Anterior cingulate cortex (tissue), 58 donors: ENCODE measurements at places on chromosomes 1 and 21.

DNA sequence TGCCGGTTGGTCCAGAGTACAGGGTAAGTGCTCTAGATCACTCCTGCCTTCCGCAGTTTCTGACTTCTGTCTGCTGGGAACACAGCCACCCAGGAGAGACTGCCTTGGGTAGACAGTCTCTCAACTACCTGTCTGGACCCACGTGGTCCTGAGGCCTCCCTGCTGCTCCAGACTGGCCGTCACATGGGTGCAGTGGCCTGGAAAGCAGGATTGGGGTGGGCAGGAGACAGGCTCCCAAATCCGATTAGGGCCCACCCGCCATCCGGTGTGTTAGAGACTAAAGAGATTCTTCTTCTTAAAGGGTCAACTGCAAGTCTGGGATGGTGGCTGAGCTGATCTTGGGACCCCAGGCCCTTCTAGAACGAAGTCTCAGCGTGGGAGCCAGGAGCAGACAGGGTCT lies 105.5 kb downstream of the EBNA1BP2 start:
- no peak for DNase-seq

- DNase-seq, result no peak
Observed at GRCh38 chr1:7322283-7322785, 448.8 kb upstream of the VAMP3 start.

- DNase-seq, result no peak
Observed at GRCh38 chr1:114725230-114725629, 8.7 kb upstream of the NRAS start.

DNA sequence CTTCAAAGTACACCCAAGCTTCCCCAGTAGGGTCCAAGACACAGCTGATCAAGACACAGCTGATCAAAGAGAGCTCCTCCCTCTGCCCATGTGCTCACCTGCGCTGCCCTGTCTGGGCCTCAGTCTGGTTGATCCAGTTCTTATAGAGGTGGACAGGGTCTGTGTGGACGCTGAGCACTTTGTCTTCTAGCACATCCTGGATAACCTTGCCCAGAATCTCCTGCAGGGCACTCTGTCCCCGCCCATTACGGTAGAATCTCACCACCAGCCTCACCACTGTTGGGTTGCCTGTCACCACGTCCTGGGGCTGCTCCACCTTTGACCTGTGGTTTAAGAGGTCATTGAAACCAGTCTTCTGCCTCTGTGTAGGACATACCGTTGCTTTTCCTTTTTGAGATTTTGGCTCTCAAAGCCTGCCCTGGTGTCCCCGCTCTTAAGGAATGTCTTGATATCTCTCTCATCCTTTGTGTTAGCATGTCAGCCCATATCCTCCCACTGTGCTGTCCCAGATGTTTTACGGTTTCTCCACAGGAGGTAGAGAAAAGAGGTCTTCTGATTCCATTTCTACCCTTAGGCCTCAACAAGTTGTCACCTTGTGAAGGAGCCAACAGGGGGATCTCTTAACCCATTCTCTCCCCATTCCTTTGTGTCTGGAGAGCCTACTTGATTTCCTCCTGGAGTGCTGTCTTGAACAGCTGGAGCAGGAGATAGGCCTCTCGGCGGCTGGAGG lies 33.5 kb downstream of the IQGAP3 start:
- no peak for DNase-seq

DNA sequence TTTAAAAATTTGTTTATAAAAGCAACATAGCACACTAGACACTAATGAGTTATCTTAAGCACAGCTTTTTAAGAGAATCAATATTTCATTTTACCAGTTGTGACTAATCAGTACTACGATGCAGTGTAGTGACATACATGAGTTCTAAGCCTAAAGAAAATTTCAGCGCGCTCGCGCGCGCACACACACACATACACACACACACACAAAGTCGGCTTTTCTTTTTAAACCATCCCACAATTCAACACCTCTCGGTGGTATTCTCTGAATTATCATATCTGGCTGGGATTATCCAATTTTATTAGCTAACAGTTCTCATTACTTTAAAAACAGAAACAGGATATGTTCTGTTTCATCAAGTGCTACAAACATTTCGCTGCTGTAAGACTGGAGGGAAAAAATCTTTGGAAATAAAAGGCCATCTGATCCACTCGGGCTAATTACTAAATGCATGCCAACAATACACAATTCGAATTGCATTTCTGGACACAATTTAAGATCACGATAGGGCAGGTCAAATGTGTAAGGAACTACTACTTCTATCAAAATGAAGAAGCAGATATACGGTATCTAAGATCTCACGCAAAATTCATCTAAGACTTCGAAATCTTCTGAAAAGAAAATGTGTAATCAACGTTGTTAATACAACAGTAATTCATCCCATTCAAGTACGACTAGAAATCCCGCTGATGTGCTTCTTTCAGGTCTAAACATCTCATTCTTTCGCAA lies 1.2 kb downstream of the TUT4 start:
- DNase-seq, result no peak

GRCh38 chr1:108878678-108879077 lies 1.9 kb downstream of the GPSM2 start:
- no peak for DNase-seq

- peak; percentile 18 for DNase-seq
Observed at GRCh38 chr1:231162297-231162969, 575 bp downstream of the TRIM67 start.

DNA sequence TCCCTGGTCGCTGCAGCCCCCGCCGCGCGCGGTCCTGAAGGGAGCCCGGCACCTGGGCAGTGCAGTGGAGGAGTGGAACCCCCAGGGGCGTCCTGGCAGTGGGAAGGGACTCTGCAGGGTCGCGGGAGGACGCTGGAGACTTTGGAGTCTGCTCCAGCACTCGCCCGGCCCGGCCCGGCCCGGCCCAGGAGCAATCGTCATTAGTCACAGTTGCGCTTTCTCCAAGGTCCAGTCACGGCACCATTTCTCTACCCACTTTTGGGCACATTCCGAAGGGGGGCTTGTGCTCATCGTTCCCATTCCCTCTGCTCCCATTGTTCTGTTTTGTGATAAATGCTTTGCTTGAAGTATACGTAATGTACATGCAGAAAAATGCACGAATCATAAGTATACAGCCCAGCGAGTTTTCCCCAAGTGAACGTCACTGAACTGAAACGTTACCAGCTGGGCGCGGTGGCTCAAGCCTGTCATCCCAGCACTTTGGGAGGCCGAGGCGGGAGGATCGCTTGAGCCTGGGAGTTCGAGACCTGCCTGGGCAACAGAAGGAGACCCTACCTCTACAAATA lies 999 bp downstream of the THAP3 start:
- no peak for DNase-seq

GRCh38 chr1:34500451-34500850 lies 254.4 kb upstream of the GJB5 start:
- no peak for DNase-seq

GRCh38 chr1:191508239-191508638 lies 650.0 kb upstream of the RGS18 start:
- DNase-seq, result no peak
